ENCODE measurements at places on chromosomes 2 and 18.
A peak's percentile ranks its signal among the peaks of the same experiment; 100 is the strongest.

- no peak for DNase-seq
Observed at GRCh38 chr18:4720518-4720917, 265.4 kb upstream of the DLGAP1 start.

GRCh38 chr2:134144651-134145050 lies 109.2 kb upstream of the MGAT5 start:
- DNase-seq: no peak

- no peak for DNase-seq
Observed at GRCh38 chr2:237686659-237687136, 59.3 kb downstream of the LRRFIP1 start.

- no peak for DNase-seq
Observed at GRCh38 chr2:1045109-1045508, 94.5 kb downstream of the SNTG2 start.

GRCh38 chr2:63580651-63581297 lies 7.5 kb downstream of the WDPCP start:
- DNase-seq: no peak

- DNase-seq: no peak
Observed at GRCh38 chr2:103754530-103754929, 992.7 kb downstream of the TMEM182 start.

DNA sequence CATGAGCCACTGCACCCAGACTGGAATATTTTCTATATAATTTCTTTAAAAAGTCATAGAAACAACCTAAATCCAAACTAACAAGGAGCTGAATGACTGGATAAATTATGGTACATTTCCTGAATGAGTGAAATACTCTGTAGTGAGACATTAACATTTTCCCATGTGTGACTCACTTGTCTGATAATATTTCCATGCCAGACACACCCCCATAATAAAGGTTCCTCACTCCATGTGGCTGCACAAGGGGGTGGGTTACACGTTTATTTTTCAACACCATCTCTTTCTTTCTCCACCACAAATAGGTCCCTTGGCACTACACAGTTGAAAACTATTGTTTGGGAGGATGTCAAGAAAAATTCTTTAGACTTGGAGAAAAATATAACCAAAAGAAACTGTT lies 266.3 kb upstream of the LYPD1 start:
- no peak for DNase-seq

- no peak for DNase-seq
Observed at GRCh38 chr2:241906826-241907570, 37.5 kb downstream of the RTP5 start.

GRCh38 chr2:113138428-113139322 lies 11.3 kb downstream of the IL1RN start:
- peak; percentile 87 for DNase-seq

DNA sequence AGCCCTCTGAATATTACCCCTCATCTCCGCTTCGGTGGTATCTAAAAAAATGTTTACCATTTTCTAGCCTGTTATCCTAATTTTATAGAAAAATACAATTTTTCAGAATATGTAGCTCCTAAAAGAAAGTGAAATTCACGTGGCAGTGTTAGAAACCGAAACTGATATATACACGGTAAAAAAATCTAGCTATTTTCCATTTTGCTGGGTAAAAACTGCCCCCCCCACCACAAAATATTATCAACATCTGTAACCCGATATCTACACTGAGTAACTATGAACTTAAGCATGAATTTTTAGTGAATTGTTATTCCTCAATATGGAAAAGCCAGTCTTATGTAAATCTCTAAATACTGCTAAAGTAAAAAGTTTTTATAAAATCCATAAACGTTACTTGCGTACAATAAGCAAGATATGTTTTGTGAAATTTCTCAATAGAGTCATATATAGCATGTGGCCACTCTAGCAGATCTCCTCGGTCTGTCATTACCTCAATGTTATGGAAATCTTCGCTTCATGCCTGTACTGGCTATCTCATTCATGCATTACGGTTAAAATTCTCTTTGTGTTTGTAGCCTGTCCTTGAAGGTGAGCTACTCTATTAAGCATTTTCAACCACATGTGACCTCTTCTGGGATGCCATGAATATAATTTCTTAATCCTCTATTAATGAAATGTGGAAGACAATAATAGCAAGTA lies 524.2 kb downstream of the TRIB2 start:
- DNase-seq: no peak

GRCh38 chr18:37667836-37668235 lies 102.2 kb upstream of the CELF4 start:
- DNase-seq: no peak

DNA sequence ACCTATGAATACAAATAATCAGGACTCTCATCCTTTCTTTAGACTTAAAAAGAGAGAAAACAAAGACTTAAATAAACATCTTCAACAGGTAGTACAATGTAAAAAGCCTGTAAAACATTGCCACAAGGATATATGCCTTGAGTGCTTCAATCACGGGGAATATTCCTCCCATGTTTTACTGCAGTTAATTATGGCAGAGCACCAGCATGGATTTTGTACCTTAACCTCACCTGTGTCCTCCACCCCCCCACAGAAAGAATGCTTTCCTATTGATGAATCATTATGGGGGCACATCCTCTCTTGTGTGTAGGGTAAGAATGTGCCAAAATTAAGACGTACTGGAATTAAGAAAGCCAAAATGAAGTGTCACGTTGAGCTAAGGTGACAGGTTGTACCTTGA lies 189.9 kb upstream of the FOSL2 start:
- no peak for DNase-seq

DNA sequence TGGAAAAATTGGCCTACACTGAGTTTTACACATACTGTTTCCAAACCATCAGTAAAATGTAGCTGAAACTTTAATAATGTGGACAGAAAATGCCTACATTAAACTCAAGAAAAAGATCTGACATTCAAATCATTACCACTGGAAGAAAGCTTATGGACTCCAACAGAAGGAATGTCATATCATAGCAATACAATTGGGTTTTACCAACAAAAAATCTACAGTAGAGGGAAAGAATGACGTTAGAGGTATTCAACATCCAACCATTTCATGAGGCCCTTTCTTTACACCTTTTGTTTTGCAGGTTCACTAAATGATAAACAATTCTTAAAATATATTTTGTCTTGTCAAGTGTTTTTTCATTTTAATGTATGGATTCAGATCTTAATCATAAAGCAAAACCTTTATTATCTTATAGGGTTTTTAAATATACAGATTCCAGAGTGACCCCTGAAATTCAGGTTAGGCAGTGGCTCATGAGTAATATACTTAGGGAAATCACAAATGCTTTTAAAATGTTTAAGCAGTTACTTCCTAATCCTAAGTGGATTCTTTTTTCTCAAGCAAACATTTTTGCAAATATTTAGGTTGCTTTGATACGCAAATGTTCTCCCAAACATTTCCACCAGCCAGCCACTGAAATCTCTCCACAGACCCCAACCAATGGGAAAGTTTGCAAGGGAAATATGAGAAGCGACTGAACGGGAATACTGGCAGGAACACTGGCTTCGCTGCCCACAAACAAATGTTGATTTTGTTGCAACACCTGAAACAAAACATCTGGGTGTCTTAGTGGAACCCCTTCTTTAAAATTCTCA lies 168.7 kb downstream of the TCF4 start:
- DNase-seq: no peak

GRCh38 chr2:42457011-42457410 lies 36.8 kb downstream of the KCNG3 start:
- DNase-seq: no peak

DNA sequence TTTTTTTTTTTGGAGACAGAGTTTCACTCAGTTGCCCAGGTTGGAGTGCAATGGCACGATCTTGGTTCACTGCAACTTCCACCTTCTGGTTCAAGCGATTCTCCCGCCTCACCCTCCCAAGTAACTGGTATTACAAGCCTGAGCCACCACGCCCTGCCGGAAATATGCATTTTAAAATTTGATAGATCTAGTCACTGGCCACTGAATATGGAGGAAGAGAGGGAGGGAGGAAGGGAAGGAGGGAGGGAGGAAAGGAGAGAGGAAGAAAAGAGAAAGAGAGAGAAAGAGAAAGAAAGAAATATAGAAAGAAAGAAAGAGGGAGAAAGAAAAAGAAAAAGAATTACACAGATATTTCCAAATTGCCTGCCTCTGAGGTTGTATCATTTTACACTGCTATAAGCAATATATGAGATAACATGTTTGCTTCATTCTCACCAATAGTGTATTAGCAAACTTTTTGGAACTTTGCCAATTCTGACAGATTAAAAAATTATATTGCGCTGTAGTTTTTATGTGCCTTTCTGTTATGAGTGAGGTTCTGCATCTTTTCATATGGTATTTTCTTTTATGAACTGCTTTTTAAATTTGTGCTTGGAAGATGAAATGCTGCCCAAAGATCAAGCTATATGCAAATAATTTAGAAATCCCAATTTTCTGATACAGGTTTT lies 161.2 kb upstream of the MAP3K20 start:
- DNase-seq: no peak

GRCh38 chr2:60221098-60221497 lies 332.4 kb downstream of the BCL11A start:
- no peak for DNase-seq

- peak; percentile 10 for DNase-seq
Observed at GRCh38 chr2:178530625-178531142, 50.4 kb downstream of the PLEKHA3 start.

GRCh38 chr2:205686056-205686782 lies 3.9 kb downstream of the NRP2 start:
- DNase-seq: peak; percentile 16

- no peak for DNase-seq
Observed at GRCh38 chr2:217184242-217184641, 324.4 kb upstream of the TNP1 start.

- DNase-seq: no peak
Observed at GRCh38 chr18:48773821-48774220, 176.9 kb downstream of the SMAD7 start.

DNA sequence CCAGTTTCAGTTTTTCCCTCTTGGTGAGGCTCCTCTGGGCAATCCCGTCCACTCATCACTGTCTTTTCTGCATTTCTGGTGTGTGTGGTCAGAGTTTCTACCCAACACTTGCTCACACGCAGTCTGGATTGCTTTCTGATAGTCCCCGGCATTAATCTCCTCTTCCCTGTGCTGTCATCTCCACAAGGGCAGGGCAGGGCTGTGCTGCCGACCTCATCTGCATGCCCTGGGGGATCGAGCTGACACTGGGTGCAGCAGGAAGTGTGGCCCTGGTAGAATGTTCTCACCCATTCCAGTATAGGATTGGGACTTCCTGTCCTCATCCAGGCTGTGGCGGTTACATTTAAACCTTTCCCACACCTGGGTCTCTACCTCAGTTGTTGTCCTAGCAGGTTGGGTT lies 80.0 kb upstream of the FAM136A start:
- no peak for DNase-seq

DNA sequence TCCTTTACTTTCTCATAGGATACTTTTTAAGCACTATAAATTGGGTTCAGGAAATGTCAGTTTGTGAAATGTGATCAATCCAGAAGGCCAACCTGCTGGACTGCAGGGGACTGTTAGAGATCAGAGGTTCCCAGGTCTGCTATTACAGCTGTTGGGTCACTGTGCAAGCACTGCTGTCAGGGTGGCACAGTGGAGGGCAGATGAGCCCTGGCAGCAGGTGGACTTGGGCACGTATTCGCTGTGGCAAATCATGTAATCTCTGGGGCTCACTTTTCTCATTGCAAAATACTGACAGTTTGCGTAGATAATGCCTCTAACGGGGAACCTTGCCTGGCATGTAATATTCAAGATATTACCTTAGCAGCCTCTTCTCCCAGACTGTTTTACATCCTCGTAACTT lies 18.1 kb downstream of the RAB31 start:
- DNase-seq: no peak

GRCh38 chr2:9406529-9407362 lies 16.6 kb downstream of the ITGB1BP1 start:
- no peak for DNase-seq

DNA sequence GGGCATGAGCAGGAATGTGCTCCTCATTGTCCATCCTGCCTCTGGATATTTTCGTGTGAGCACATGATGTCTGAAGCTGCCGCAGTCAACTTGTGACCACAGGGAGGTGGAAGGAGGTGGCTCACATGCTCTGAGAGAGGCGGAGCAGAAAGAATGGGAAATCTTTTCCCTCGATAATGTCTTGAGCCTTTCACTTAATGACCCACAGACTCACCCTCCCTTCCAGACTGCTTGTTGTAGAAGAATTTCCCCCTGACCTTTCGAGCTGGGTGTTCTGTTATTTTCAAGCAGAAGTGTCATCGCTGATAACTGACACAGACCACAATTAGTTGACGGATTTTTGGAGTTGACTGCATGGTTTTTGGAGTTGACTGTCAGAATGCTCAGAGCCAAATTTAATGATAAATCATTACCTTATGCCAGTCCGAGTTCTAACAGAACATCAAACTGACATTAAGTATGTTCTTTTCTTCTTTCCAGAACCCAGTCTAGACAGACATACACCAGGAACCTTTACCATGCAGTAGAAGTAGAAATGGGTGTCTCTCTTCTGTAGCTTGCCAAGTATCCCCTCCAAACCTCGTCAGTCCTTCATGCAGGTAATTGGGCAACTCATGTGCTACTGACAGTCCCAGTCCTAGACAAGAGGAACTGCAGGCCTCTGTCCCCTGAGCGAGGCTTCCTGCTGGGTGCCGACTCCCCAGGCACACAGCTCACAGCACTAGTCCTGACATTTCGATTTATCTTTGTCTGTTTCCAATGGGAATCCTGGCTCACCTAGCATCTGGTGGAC lies 29.4 kb upstream of the RTTN start:
- DNase-seq: no peak

DNA sequence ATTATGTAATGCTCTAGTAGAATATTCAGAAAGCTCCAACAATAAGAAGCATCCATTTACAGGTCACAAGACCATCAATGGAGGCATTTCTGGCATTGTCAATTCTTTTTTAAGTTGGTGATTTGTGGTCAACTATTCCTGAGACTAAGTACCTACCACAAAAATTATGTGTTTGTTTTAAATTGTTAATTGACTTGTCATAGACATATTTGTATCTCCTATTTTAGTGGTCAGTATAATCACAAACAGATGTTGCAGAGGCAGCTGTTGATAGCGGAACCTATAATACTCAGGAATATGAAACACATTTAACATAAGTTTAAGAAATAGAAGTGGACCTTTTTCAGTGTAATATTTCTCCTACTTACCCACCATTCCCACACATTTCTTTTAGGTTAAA lies 430.1 kb downstream of the CCDC85A start:
- no peak for DNase-seq

DNA sequence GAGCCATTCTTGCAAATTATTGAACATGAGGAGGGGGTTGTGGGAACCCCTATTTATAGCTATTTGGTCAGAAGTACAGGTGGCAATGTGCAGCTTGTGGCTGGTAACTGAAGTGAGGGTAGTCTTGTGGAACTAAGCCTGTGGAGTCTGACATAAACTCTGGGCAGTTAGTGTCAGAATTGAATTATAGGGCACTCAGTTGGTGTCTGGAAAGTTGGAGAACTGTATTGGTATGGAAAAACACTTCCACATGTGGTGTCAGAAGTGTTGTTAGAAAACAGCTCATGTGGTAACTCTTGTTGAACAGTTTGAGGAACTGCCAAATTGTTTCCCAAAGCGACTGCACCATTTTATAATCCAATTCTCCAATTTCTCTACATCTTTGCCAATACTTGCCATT lies 7.5 kb downstream of the RALBP1 start:
- peak; percentile 65 for DNase-seq

GRCh38 chr2:57693177-57693576 lies 353.4 kb upstream of the VRK2 start:
- DNase-seq: no peak

Measured in KBM-7 (cell line).